Glomerular endothelial cell (primary cell): ENCODE measurements at places on chromosomes 5 and 9.

- no peak for DNase-seq
Observed at GRCh38 chr9:5578698-5579085, 50.2 kb upstream of the RIC1 start.

GRCh38 chr5:159775890-159776289, 140.4 kb upstream of the ADRA1B start:
- no peak for DNase-seq

DNA sequence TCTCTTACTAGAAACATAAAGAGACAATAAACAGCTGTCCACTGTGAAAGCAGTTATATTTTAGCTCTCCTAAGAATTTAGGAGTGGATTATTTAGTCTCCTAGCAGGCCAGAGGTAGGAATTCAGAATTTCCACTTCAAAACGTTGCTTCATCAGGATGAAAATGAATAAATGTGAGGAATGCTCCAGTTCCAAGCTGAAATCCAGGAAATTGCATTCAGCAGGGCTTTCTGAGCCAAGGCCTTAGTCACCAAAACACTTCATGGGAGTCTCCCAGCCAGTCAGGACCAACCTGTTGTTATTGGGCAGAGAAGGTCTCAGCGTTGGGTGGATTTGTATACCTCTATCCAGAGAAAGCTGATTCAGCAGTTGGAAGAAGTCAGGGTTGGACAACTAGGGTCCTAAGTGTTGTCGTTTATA, 1040.3 kb downstream of the TLE1 start:
- DNase-seq: no peak

GRCh38 chr9:69696802-69697201, 24.6 kb upstream of the APBA1 start:
- DNase-seq: no peak

DNA sequence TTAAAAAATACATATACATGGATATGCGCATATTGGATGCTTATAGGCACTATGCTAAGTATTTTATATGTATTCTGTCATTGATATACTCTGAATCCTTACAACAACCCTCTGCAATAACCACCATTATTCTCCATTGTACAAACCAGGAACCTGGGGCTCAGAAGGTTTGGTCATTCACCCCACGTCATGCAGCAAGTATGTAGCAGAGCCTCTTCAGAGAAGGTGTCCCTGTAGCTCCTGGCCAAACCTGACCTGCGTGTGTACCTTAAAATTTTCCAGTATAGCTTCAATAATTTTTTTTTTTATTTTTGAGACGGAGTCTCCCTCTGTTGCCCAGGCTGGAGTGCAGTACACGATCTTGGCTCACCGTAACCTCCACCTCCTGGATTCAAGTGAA, 51.9 kb downstream of the MFAP3 start:
- no peak for DNase-seq

DNA sequence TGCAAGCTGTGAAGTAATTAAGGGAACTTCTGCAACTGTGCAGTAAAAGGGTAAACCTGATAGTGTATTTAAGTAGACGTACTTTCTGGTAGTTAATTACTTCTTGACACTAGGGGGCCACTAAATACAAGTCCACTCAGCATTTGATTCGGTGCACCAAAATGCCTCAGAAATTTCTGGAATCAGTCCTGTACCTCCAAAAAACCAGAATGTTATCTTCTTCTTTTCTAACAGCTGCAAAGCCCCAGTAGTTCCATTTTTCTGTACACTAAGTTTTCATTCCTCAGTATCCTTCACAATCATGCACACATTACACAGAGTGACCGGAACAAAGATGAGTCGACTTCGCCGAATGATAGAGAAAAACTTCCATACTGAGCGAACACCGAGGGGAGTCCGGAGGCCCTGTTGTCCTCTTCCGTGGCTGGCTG, 484 bp downstream of the GFM2 start:
- peak; percentile 37 for DNase-seq

DNA sequence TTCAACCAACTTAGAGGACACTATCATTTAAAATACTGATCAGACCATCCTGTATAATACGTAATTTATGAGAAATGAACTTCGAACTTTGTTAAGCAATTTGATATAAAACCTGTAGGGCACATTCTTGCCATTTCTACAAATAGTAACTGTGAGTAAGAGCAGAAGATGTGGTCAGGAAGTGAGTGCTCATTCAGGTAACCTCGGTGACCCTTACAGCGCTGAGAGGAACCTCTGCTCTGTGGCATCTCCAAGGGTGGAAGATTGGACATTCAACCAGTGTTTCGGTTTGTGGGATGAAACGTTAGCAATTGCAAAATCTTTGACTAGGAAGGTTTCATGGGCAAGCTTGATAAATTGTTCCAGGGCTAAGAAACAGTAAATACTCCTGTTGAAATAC, 194.8 kb upstream of the IRX2 start:
- no peak for DNase-seq

DNA sequence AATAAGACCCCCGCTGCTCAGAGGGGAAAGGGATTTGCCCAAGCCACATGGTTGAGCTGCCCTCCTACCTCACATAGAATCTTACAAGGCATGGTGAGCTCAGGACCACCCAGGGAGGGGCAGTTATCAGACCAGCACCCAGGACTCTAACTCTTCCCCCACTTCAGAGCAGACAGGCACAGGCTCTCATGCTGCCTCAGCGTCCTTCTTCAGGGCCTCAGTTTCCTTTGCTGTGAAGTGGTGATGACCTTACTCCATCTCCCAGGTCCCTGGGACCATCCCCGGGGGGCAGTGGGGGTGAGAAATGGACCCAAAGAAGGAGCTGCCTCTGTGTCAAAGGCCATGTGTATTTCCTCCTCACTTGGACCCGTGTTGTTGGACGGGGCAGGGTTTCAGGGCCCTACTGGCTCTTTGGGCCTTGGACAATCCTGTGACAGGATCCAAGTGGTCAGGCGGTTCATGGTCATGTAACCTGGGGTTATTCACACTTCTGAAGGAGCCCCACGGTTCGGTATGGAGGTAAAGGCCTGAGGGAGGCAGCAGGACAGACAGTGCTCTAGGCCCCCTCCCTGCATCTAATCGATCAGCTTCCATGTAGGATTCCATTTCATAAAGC, 31.7 kb upstream of the CSF1R start:
- DNase-seq: no peak

DNA sequence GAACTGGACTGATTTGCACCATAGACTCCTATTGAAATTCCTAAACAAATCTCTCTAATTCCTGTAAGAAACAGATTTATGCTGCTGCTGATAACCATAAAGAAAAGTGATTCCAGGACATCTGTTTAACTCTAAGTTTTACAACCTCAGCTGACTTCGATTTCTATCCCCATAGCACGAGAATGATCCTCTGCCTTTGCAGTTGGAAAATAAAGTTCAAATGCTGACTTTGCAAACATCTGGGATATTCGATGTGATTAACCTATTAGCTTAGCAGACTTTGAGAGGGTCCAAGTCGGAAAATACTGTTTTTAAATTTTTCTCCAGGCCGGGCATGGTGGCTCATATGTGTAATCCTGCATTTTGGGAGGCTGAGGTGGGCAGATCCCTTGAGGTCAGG, 247.3 kb downstream of the PSAT1 start:
- DNase-seq: no peak

GRCh38 chr9:110087605-110088004, 120.4 kb downstream of the C9orf152 start:
- no peak for DNase-seq

- no peak for DNase-seq
Observed at GRCh38 chr9:89440548-89440947, 57.4 kb downstream of the SEMA4D start.

- DNase-seq: no peak
Observed at GRCh38 chr9:86685556-86685955, 261.8 kb downstream of the GAS1 start.

DNA sequence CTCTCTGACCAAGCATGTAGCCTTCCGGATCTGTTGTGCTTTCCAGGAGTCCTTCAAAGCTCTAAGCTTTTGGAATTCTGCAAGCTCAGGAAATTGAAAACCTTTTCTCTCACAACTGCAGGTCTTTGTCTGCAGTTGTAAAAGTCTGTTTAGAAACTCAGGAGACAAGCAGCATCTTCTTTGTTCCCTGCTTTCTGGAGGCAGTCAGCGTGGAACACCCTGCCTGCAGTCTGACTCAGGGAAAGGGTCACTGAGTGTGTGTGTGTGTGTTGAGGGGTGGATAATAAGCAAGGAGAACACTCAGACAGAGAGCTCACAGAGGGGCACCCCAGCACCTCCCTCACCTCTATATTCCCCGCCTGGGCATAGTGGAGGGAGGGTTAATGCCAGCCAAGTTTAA, 29.1 kb downstream of the KCNIP1 start:
- DNase-seq: no peak

- no peak for DNase-seq
Observed at GRCh38 chr5:10789021-10789420, 28.0 kb upstream of the DAP start.

GRCh38 chr5:31478901-31479300, 53.0 kb downstream of the DROSHA start:
- DNase-seq: no peak

DNA sequence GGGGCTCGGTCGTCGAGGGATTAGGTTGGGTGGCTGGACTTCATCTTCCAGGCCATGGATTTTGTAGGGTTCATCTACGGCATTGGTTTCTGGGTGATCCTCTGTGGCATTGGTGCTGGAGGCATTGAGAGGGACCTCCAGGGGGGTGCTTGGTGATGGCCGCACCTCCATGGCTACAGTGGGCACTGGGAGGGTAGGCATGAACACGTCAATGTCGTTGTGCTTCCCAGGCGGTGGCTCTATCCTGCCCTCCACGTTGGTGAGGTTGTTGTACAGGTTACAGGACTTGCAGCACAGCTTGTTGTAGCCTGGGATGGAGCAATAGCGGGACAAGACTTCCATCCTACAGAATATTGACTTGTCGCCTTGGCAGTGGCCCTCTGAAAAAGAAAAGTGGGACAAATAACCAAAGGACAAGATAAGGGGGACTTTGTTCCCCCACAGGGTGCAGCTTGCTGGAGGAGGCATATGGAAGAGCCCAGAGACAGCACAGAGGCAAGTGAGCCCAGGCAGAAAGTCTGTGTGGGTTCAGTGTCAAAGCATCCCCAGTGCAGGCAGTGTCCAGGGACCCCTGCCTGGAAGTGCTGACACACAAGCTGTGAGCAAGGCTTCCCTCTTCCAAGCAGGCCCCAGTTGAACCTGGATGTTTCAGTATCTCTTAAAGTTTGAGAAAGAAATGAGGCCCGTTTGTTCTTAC, 53.9 kb downstream of the ZNF354C start:
- no peak for DNase-seq

DNA sequence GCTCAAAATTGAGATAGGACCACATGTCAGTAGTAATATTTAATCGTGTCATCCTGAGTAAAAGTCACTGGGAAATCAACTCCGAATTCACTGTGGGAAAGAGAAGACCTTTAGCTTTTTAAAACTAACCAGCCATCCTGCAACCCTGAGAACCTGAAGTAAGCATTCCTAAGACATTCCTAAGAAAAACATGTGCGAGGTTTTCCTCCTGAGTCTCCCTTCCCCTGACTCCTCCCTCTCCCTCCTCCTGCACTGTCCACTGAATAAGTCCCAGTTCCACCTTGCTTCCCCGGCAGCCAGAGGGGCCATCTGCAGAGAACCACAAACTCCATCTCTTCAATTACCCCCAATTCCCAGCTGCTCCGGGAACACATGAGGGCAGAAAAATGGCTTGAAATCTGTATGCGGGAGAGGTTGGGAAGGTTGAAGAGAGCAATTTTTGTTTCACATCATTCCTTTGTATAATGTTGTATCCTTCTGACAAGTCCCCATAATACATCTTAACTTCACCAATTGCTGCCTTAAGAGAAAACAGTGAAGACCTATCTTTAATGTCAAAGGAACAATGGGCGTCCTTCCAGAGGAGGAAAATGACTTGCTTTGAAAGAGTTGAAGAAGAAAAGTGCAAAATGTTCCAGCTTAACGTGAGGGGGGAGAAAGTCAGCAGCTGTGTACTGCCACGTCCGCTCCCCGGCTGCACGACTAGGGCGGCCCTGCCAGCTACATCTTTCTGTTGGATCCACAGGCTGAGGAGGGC, 186.3 kb downstream of the ZNF462 start:
- no peak for DNase-seq

GRCh38 chr5:7668627-7669026, 182.3 kb downstream of the CFAP90 start:
- DNase-seq: no peak
